T-cell (primary cell): ENCODE measurements at places on chromosomes 2 and 18.

DNA sequence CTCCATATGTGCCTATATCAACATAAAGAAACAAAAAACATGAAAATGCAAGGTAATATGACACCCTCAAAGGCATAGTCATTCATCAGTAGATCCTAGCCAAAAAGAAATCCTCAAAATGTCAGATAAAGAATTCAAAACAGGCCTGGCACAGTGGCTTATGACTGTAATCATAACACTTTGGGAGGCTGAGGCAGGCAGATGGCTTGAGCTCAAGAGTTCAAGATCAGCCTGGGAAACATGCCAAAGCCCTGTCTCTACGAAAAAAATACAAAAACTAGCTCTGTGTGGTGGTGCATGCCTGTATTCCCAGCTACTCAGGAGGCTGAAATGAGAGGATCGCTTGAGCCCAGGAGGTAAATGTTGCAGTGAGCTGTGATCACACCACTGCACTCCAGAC is 284.6 kb upstream of the KLHL29 start:
- no peak for DNase-seq

DNA sequence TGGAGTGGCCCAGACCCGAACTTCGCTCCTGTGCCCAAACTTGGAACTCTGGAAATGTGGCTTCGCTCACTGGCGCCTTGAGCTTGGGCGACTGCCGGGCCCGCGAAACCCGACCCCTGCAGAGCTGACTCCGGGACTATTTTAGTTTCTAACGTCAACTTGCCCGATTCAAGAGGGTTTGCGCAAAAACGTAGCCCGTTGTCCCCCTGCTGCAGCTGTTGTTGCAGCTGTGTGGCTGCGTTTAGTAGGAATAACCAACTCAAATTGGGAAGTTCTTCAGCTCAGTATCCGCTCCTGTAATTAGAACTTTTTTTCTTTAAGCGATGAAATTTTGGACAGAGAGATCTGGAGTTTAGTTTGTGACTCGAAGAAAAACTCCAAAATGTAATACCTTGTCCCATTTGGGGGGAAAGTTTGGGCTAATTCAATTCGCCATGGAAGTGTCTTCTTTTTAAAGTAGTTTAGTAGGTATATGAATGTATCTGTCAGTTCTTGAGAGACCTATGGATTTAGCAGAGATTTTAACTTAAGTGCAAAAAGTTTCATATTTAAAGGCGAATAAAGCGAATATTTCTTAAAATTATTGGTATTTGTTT is 559 bp downstream of the MYL12A start:
- peak; percentile 15 for DNase-seq

GRCh38 chr18:29056800-29057199 is 879.9 kb upstream of the CDH2 start:
- DNase-seq = no peak

DNA sequence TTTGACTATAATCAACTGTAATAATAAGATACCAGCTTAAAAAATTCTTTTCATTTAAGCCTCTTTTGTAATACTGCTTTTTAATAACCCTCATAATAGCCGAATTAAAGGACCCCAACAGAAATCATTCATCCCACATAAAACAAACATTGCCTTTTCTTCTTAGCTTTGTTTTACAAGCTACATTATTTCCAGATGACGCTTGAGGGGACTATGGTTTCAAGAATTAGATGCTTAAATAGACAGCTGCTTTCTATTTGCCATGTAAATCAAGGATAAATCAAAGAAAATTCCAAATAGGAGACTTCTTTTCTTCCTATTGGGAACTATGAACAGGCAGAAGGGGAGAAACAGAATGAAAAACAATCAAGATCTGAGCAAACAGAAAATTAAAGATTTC is 200.7 kb upstream of the SMAD7 start:
- DNase-seq = no peak

DNA sequence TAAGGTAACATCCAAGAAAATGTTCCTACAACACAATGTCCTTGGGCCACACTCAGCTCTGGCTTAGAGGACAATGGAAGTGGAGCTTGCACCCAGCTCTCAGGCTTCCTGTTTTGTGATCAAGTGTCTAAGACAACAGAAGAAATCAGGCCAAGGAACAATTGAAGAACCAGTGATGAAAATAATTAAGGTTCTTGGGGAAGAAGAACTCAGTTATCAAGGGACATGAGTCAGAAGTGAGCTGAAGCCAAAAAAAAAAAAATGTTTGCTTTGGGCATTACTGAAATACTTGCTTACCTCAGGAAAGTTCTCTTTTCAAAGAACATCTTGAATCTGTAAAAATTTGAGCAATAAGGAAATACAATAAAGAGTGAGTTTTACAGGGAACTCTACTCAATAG is 299.0 kb downstream of the FBXO15 start:
- no peak for DNase-seq

DNA sequence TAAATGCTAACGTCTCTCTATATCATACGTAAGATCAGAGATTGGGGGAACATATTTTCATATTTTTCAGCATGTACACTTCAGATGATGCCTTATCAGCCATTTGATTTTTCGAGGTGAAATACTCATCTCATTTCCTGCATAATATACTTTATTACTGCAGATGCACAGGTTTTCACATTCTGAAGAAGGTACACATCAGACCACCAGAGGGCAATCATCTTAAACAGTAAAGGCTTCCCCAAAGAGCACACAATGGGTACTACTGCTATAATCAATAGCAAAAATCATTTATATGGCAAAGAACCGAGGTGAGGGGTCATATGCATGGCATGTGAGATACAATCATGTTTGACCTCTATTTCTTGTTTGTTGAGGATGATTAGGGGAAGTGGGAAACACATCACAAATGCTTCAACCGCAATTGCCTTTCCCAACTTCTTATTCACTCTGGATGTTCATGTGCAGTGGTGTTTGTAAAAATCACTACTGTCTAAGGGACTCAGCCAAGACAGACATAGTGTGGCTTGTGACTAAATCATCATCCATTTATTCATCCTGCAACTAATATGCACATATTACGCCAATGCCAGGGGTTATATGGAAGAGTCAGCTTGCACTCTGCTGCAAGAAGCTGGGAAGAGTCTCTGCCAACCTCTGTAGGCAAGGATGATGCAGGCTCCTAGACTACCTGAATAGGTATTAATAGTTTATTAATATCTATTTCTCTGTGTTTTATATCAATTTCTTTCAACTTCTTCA is 118.7 kb downstream of the EPB41L3 start:
- DNase-seq = peak; percentile 2

DNA sequence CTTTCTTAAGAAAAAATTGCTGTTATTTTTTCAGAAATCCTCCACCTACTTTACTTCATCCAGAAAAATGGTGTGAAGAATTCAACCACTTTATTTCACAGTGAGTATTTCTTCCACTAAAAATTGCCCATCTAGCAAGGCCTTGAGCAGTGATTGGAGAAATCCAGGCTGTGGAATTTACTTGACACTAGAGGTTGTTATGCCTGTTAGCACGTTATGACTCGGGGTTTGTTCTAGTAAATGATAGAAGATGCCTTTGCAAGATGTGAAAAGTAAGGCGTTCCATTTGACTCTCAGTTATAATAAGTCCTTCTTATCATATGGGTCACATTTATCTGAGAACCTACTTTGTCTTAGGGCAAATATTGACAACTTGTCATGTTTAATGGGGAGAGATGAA is 157.4 kb downstream of the MYO3B start:
- no peak for DNase-seq

- DNase-seq = no peak
Observed at GRCh38 chr2:232937278-232937906, 67.3 kb downstream of the SNORC start.

- no peak for DNase-seq
Observed at GRCh38 chr2:172929644-172930043, 146.0 kb upstream of the MAP3K20 start.

DNA sequence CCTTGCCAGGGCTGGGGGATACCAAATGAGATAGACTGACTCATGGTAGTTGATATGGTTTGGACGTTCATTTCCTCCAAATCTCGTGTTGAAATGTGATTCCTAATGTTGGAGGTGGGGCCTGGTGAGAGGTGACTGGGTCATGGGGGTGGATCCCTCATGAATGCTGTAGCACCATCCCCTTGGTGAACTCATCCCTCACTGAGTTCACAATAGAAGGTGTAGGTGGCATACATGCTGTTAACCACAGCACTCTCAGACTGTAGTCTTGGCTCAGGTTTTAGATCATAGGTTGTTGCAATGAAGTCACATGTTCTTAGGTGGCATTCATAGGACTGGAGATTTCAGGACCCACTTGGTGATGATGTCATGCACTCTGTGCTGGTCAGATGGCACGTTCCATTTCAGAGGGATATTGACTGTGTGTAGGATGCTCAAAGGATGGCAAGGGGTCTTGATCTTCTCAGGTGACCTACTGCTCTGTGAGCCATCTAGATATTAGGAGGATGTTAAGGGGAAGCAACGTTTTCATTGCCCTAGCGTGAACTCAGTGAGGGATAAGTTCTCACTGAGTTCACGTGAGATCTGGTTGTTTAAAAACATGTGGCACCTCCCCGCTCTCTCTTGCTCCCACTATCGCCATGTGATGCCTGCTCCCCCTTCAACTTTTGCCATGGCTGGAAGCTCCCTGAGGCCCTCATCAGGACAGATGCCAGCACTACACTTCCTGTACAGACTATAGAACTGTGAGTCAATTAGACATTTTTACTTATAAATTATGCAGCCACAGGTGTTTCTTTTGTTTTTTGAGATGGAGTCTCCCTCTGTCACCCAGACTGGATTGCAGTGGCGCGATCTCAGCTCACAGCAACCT is 73.8 kb upstream of the ACAA2 start:
- no peak for DNase-seq

DNA sequence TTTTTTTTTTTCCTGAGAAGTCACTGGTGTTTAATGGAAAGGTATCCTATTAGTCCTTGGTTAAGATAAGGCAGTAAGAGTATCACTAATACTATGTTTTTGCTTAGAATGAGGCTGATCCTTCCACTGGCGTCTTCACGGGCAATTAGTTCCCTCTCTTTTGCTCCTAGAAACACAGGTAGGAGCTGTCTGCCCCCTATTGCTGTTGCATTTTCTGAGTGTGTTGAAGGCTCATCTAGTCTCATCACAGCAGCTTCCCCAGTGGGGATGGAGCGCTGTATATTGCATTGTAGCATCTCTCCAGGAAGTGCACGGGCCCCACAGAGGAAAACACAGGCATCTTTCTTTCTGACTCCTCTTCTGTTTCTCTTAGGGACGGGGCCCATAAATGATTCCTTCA is 145.0 kb downstream of the NAPG start:
- no peak for DNase-seq

- DNase-seq = no peak
Observed at GRCh38 chr2:229416116-229416694, 145.1 kb upstream of the PID1 start.

DNA sequence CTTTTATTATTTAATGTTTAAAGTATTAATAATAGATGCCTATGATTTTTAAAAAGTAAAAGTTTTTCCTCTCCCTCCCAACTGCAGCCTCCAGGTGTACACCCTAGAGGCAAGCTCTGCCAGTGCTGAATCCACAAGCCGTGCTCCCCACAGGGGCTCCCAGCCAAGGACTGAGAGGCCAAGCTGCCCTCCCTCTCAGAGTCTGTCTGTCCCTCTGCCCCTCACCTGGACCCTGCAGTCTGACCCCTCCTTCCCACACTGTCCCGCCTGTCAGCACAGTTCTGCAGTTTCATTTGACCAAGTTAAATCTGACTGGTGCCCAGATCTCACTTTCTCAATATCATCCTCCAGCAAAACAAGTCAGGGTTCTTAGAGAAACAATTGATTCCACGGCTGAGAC is 14.8 kb upstream of the PROC start:
- no peak for DNase-seq

GRCh38 chr2:1859671-1860450 is 115.5 kb upstream of the PXDN start:
- DNase-seq = no peak

DNA sequence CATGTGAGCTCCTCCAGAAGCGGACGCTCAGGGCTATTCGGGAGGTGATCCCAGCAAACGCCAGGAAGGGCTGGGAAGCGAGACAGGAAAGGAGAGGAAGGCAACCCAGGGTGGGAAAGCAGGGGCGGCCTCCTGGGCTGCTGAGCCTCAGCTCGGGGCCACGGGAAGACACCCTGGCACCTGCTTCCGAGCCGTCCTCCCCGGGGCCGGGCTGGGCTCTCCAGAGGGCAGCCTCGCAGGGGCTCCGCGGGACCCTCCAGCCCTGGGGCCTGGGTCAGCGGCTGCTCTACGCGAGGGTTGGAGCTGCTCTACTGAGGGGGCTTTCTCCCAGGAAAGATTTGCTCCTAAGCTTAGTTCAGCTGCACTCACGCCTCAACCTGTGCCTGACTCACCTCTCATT is 34.0 kb downstream of the TIMM21 start:
- no peak for DNase-seq
